ENCODE measurements at places on chromosomes 6 and 20.

GRCh38 chr6:65787787-65788186, 80.8 kb upstream of the EYS start:
- DNase-seq, result no peak

DNA sequence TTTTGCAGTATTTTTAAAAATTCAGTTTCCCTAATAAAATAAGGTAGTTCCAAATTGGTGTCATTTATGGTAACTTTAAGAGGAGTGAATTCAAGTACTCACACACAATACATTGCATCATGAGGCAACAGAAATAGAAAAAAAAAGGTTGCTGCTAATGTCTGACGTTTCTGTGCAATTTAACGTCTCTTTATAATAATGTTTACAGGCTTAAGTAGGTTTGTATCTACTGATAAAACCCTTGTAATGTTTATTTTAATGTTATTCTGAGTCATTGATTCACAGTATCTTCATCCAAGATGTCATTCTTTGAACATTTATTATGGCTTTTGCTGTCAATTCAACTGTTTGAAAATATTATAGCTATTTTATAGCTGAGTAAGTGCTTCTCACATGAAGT, 86.0 kb downstream of the RNF217 start:
- no peak for DNase-seq

- no peak for DNase-seq
Measured at GRCh38 chr20:62980380-62980960, 26.3 kb downstream of the BHLHE23 start.

DNA sequence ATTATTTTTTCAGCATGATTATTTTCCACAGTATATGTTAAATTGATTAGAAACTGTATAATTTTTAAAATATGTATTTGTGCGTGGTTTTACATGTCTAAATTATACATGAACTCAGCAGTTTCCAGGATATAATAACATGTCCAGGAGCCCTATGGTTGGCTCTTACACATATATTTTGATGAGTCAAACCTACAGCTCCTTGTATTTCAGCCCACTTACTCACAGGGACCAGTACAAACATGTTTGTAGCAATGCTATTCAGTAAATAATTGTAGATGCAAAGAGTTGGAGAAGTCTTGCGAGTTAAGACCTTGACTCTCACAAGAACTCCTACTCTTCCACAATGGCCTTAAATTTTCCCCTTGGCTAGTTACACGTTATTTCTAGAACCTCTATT, 107.2 kb upstream of the SASH1 start:
- DNase-seq, result no peak

DNA sequence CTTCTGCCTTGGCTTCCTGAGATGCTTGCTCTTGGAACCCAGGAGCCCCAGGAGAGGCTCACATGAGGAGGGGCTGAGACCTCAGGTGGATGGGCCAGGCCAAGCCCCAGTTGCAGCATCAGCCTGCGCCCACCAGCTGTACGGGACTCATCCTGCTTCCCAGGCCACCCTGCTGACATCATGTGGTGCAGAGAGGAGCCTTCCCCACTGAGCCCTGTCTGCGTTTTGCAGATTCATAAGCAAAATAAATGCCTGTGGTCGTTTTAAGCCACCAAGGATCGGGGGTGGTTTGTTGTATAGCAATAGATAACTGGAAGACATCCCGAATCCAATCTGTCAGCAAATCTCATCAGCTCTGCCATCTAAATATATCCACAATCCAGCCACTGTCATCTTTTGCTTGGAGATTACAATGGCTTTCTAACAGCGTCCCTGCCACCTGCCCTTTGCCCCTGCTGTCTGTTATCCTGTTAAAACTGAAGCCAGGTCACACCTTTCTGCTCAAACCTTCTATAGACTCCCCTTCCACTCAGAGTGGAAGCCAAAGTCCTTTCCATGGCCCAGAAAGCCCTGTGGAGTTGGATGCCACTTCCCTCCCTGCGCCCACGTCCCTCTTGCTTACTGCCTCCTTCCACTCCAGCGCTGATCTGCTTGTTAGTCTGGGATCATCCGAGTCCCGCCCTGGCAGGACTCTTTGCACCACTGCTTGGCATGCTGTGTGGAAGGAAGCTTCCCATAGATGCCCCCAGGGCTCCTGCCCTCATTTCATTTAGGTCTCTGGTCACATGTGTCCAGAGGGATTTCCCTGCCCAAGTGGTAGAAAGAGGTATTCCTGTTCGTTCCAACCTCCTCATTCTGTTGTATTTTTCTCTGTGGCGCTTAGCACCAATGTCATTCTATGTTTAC, 24.0 kb upstream of the MLN start:
- DNase-seq, result no peak

- DNase-seq, result no peak
Measured at GRCh38 chr6:137013738-137014602, 30.8 kb downstream of the IL20RA start.

Data from central memory CD4-positive, alpha-beta T cell (primary cell).